Mesothelial cell of epicardium (in vitro differentiated cells): ENCODE measurements at places on chromosomes 6 and 20.

GRCh38 chr6:165605901-165606739 is 56.9 kb downstream of the PDE10A start:
- no peaks in the 10 kb centered on the region for H3K4me1 ChIP-seq
- H3K4me3 ChIP-seq, result no peak overlapping the region
- DNase-seq, result no peak
- no peak overlapping the region for H3K27ac ChIP-seq
- H3K27me3 ChIP-seq, result no peaks in the 10 kb centered on the region

DNA sequence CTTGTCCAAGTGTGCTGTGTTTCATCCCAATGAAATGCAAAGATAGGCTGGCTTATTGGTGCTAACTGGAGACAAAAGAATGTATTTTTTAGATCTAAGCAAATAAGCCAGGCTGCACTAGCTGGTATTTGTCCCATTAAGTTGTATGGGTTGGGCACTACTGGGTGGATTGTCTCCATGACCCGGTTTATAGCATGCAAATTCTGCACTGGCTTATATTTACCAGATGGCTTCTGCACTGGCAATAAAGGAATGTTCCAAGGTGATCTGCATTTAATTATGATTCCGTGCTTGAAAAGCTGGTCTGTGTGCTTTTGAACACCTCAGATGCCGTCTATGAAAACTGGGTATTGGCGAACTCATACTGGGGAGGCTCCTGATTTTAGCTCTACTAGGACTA is 61.4 kb upstream of the MOCS1 start:
- no peak overlapping the region for H3K27ac ChIP-seq
- no peaks in the 10 kb centered on the region for H3K4me1 ChIP-seq
- H3K36me3 ChIP-seq, result no peaks in the 10 kb centered on the region
- H3K4me3 ChIP-seq, result no peak overlapping the region
- no peak for DNase-seq

DNA sequence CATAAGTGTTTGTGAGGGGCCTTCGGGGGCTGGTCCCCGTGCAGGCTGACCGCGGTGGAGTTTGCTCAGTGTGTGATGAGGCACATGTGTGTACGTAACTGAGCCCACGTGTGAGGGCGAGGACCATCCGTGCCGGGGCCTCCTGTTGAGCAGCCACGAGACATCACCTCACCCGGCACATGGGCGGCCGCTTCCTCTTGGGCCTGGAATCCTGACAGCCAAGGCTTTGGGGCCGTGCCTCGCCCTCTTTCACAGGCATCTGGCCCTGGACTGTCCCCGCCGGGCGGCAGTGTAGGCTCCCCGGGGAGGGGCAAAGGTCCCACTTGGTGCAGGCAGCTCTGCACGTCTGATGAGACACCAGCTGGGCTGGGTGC is 202.3 kb downstream of the DLL1 start:
- DNase-seq, result peak; percentile 37
- H3K27ac ChIP-seq, result no peak overlapping the region
- H3K27me3 ChIP-seq, result peaks cover 1% of the 10 kb centered on the region

DNA sequence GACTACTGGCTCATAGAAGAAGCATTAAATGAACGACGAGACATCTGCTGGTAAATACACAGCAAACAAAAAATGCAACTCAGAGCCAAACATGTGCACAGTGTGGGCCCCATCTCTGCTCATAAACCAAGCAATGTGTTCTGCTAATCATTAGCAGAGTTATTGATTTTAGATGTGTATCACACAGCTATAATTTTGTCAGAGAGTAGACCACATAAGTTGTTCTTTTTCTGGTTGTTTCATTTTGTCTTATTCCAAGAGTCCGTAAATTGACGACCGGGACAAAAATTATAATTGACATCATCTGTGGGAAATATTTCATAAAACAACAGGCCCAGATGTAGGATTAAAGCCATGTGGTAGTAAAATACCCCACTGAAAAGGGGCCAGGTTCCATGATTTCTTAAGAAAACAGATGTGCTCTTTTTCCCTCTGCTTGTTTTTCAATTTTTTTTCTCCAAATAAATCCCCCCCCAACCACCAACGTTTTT is 423.6 kb downstream of the HAO1 start:
- no peak for DNase-seq
- no peak overlapping the region for H3K27ac ChIP-seq
- no peak overlapping the region for H3K4me3 ChIP-seq
- peaks cover 16% of the 10 kb centered on the region for H3K27me3 ChIP-seq

- peak; percentile 18 for DNase-seq
- H3K4me3 ChIP-seq, result peak overlapping the region; percentile 80
- H3K4me1 ChIP-seq, result peaks cover 43% of the 10 kb centered on the region
These were observed 631 bp downstream of the PLCB1 start for GRCh38 chr20:8132484-8133309.

GRCh38 chr6:142567461-142567860 is 265.7 kb downstream of the ADGRG6 start:
- no peak for DNase-seq
- H3K4me3 ChIP-seq, result no peak overlapping the region
- no peaks in the 10 kb centered on the region for H3K36me3 ChIP-seq
